ENCODE measurements at places on chromosomes 2 and 18. TPM values are rescaled to one million over a fixed set of nuclear protein-coding genes. Genes with fewer than 3 reads are reported as not detected.

Gene DSG2
- 0.09 TPM for total RNA-seq

- DNase-seq = no peak
- H3K4me3 ChIP-seq = no peak overlapping the region
- no peaks in the 10 kb centered on the region for H3K4me1 ChIP-seq
Measured at GRCh38 chr2:229087267-229087666, 183.8 kb downstream of the PID1 start.

Gene UGT1A7
- not detected for total RNA-seq

DNA sequence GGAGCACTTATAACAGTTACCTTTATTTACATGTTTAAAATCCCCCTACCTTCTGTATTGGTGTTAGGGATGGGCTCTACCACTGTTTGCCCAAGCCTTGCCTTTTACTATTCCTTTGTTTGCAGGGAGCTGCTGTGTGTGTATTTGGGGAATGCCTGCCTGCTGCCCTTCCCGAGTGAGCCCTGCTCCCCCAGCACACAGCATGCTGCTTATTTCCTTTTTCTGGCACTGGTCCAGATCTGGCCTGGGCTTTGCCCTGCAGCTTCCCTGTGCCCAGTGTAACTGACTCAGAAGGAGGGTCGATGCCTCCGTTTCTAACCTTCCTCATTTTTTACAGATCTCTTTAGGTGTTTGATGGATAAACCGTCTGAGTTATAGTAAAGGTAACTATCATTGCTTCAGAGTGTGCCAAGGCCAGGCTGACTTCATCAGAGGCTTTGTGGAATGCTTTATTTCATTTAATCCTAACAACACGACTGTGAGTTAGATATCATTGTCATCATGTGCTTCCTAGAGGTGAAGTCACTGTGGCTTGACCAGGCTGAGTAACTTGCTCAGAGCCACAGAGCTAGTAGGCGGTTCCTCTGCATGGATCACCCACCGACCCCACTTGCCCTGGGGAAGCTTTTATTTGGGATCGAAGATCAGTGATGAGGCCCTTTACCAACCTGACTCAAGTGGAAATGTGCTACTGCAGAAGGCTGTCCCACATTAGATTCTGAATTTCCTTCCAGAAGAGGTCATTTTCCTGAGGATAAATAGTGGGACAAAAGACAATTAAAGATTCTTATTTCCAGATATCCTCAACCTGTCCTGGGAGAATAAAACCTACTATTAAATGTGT, 238.8 kb downstream of the ZNF407 start:
- no peaks in the 10 kb centered on the region for H3K4me1 ChIP-seq
- no peak overlapping the region for H3K4me3 ChIP-seq
- no peaks in the 10 kb centered on the region for H3K36me3 ChIP-seq
- H3K27me3 ChIP-seq = no peaks in the 10 kb centered on the region
- no peak overlapping the region for H3K27ac ChIP-seq

Gene GALNT3
- total RNA-seq = 3.2 TPM

- H3K36me3 ChIP-seq = no peaks in the 10 kb centered on the region
- H3K27me3 ChIP-seq = no peaks in the 10 kb centered on the region
- H3K4me1 ChIP-seq = no peaks in the 10 kb centered on the region
- no peak overlapping the region for H3K27ac ChIP-seq
- no peak for DNase-seq
Measured at GRCh38 chr2:85251070-85251616, 76.6 kb downstream of the TGOLN2 start.

DNA sequence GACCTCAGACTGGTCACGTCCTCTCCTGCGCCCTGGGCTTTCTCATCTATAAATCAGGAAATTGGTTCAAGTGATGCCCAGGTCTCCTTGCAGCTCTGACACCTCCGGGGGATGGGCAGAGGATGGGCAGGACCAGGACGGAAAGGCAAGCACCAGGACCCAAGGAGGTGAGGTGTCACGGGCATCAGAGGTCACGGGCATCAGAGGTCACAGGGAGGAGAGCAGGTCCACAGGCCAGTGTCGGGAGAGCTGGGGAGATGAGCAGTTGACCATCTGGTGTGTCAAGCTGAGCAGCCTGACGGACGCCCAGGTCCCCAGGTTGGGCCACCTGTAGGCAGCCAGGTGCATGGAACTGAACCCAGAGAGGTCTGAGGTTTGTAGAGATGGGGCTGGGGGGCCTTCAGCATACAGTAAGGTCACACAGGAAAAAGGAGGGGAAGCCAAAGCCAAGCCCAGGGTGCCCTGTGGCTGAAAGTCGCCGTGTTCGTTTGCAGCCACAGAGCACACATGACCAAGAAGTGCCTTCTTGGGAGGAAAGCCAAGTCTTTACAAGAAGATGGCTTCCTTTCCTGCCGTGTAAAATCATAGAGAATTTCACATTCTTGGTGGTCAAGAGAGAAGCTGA, 240.4 kb downstream of the ATAD2B start:
- no peaks in the 10 kb centered on the region for H3K36me3 ChIP-seq
- H3K4me1 ChIP-seq = no peaks in the 10 kb centered on the region
- no peak for DNase-seq
- no peaks in the 10 kb centered on the region for H3K27me3 ChIP-seq
- no peak overlapping the region for H3K27ac ChIP-seq
- H3K4me3 ChIP-seq = no peak overlapping the region

DNA sequence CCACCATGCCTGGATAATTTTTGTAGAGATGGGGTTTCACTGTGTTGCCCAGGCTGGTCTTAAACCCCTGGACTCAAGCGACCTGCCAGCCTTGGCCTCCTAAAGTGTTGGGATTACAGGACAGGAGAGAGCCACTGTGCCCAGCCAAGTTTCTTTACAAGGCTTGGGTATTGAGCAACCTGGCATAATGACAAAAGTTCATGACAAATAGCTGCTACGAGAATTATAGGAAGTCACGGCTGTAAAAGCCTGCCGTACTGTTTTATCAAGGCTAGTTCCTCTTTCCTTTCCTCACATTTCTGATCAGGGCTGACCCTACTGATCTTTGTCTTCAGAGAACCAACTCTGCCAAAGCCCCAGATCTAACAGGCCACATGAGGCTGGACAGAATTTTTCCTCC, 490.4 kb upstream of the SPRED2 start:
- no peak overlapping the region for H3K4me3 ChIP-seq
- H3K27me3 ChIP-seq = no peaks in the 10 kb centered on the region

GRCh38 chr18:12819322-12819721, 64.7 kb downstream of the PTPN2 start:
- H3K36me3 ChIP-seq = peaks cover 11% of the 10 kb centered on the region
- H3K4me3 ChIP-seq = no peak overlapping the region
- H3K4me1 ChIP-seq = no peaks in the 10 kb centered on the region
- no peaks in the 10 kb centered on the region for H3K27me3 ChIP-seq

DNA sequence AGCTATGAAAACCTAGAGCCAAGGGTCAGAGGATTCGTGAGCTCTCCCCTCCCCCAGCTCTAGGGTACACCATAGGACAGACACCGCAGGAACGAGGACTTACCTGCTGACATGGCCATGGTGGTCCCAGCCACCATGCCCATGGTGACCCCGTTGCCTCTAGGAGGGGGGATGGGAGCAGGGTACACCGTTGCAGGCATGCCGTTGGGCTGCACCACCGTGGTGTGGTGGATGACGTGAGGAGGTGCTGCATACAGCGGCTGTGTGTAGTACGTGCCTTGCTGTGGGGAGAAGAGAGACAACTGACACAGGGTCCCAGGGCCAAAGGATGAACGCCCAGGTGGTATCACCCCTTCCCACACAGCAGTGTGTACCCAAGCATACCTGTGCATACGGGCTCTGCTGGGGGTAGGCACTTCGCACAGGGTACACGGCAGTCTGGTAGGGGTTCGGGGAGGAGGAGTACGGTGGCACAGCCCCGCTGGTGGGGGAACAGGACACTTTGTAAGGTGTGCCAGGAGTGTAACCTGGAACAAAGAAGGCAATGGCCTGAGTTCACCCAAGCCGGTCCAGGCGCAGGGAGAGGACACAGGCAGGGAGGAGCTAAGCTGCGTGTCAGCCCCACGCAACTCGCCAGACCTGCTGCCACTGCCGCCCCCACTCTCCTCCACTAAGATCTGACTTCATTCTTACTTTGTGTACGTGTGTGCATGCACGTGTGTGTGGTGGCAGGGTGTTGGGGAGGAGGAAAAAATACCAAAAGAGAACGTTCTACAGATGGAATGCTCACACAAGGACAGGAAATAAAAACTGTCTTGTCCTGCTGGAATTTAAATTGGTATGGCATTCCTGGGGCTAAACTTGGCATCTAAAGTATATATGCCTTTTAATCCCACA, 37.8 kb downstream of the FAM168B start:
- H3K4me1 ChIP-seq = no peaks in the 10 kb centered on the region
- no peak overlapping the region for H3K4me3 ChIP-seq
- H3K27me3 ChIP-seq = no peaks in the 10 kb centered on the region

Data from CD8-positive, alpha-beta memory T cell (primary cell).